ENCODE measurements at places on chromosomes 5 and 9.

DNA sequence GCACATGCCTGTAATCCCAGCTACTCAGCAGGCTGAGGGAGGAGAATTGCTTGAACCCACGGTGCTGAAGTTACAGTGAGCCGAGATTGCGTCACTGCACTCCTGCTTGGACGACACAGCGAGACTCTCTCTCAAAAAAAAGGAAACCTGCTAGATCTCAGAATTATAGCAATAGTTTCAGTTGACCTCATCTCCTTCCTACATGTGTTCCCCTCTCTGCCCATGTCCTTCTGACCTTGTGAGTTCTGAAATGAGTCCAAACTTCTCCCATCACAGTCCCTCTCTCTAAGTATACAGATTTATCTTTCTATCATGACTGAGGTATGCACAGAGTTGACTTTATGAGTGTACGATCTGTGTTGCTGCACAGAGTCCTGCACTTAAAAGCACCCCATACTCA, 44.6 kb upstream of the SHOC1 start:
- DNase-seq = no peak

- DNase-seq = no peak
Measured at GRCh38 chr9:94780516-94780950, 54.0 kb downstream of the AOPEP start.

GRCh38 chr9:33645706-33646105, 121.7 kb downstream of the ANKRD18B start:
- DNase-seq = no peak

- DNase-seq = no peak
Measured at GRCh38 chr5:175344331-175345195, 99.4 kb downstream of the DRD1 start.

GRCh38 chr9:37761511-37761910, 7.9 kb downstream of the TRMT10B start:
- DNase-seq = no peak

All from stimulated activated CD4-positive, alpha-beta T cell treated with anti-CD3 and anti-CD28 coated beads, Interleukin-1b, Interleukin-23, amount 100 ng/mL, for 1 hour (primary cell).